ENCODE measurements at places on chromosomes 11 and 22.
A peak's percentile ranks its signal among the peaks of the same experiment; 100 is the strongest.

DNA sequence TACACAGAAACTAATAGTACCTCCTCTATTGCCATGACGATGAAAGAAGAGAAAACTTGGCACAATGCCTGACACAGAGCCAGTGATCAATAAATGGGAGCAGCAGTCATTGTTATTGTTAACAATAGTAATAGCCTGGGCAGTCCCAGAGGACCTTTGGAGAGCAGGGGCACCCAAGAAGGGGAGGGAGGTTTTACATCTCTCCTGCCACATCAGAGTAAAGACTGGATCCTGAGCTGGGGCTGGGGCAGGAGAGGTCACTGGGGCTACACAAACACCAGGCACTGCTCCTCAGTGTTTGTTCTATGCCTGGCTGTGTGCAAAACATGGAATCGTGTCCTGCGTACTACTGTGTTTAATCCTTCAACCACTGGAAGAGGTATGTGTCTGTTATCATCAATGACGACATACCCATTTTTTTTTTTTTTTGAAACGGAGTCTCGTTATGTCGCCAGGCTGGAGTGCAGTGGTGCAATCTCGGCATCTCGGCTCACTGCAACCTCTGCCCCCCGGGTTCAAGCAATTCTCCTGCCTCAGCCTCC lies 25.0 kb upstream of the CREB3L1 start:
- DNase-seq: no peak

- no peak for DNase-seq
These were observed 83.7 kb downstream of the RPL27A start for GRCh38 chr11:8766043-8766987.

- DNase-seq: no peak
These were observed 21.1 kb downstream of the MIF start for GRCh38 chr22:23915290-23915689.

DNA sequence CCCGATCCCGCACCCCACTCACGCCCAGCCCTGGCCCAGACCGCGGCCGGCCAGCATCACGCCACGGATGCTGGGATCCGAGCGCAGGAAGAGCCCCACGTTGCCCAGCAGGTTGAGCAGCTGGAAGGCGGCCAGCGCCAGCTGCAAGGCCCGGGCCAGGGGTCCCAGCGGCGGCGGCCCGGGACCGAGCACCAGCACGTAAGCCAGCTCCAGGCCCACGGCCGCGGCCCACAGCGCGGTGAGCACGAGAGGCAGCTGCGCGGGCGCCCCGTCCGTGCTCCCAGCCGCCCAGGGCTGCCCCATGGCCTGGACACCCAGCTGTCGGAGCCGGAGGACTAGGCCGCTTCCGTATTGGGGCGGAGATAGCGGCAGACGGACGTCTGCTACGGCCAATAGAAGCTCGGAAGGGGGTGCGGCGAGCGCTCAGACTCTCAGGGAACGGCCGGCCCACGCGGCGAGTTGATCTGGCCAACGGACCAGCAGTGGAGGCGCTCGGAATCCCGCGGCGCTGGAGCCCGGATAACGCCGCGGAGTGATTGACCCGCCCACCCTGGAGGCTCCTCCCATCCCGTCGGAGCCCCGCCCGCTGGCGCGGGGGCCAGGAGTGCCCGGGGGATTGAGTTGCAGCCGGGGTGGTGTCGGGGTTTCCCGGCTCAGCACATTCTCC lies at the start of gene ZDHHC24:
Gene ZDHHC24 (minus strand): TSS at position 348 of the 667 bp plus-strand sequence. CDS start 45 bp downstream, at position 303.
- peak; percentile 73 for DNase-seq

- DNase-seq: no peak
These were observed 12.4 kb upstream of the NUP160 start for GRCh38 chr11:47860536-47860935.

DNA sequence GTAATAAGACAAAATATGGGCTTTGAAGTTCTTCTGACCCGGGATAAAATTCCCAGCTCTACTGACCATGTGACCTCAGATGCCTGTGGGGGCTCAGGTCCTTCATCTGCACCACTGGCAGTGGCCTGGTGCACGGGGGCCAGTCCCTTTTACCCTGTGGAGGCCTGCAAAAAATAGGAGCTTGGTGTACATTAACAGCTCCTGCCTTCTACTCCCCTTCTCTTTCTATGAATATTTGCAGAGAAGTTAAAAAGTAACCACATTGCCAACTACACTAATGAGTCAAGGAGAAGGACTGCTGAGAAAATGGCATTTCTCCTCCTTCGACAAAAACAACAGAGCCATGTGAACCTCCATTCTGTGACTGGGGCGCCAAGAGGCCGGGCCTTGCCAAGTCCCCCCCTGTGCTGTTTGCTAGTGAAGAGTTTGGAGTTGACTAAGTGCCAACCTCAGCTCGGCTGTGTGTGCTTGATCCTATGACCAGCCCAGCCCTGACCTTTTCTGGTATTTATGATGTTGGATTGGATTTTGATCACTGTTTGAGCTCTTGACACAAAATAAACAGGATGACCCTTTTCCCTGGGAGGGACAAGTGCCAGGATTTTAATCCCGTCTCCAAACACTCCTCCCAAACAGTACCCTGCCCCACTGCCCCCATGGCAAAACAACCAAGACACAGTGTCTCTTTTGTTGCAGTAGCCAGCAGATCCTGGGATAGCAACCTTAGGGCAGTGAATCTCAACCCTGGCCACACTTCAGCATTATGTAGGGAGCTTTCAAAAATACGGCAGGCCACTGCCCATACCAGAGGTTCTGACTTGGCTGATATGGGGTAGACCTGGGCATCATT lies 380.1 kb downstream of the LARGE1 start:
- no peak for DNase-seq
